ENCODE measurements at places on chromosomes 4 and X.

GRCh38 chrX:53685711-53686110 lies 808 bp downstream of the HUWE1 start:
- no peak for DNase-seq

DNA sequence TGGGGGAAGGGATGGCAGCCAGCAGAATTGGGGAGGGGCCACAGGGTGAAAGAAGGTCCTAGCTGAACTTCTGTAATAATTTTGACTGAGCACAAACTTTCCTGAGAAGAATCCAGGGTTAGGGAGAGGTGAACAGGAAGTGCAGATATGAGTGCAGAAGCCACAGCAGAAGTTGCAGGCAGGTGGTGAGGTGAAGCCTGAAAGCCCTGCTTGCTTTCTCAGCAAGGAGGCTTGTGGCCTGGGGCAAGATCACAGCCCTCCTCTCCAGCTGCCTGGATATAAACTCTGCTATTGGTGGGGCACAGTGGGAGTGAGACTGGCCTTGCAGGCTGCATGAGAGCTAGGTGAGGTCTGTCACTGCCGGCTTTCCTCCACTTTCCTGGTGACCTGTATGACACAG lies 44.1 kb upstream of the UPRT start:
- no peak for DNase-seq

- no peak for DNase-seq
These were observed 53.2 kb upstream of the NR3C2 start for GRCh38 chr4:148495463-148495862.

DNA sequence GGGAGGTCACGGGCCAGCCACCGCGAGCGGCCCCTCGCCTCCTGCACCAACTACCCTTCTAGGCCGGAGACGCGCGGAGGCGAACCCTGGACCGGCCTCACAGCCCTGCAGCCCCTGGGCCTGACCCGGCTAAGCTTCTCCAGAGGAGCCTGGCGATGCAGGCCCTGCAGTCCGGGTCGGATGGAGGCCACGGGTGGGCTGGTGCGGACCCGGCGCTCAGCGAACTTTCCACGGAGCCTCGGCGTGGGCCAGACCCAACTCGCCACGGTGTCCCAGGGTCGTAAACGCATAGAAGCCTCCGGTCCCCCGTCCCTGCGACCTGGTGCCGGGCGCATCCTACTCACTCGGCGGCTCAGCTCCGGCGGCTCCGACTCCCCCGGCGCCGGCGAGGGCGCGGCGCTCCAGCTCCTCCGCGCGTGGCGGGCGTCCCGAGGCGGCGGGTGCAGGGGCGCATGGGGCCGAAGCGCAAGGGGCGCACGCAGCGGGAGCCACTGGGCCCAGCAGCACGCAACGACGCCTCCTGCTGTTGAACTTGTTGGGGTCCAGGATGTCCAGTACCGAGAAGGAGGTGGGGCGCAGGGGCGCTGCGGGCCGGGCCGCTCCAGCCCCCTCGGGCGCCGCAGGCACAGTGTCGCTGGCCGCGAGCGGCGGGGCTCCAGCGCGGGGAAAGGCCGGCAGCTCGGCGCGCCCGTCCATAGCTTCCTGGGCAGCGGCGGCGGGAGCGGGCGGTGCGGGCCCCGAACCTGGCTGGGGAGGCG lies 427 bp downstream of the NKX1-1 start:
- no peak for DNase-seq

GRCh38 chr4:128512767-128513322 lies 225.2 kb upstream of the PGRMC2 start:
- no peak for DNase-seq

DNA sequence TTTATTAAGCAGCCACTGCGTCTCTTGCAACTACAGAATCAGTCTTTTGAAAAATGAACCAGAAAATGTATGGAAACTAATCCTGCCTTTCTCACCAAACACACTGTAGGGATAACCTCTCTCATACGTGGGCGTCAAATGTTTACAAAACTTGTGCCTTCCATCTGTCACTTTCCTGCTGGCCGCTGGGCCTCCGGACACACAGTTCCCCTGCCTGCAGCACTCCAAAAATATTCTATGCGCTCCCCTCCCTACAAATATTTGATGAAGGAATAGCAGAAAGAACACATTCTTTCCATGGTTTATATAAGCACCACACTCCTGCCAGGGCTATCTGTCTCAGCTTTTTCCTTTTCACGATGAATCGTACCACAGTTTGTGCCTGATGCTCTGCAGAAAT lies 14.9 kb upstream of the CYTL1 start:
- no peak for DNase-seq

DNA sequence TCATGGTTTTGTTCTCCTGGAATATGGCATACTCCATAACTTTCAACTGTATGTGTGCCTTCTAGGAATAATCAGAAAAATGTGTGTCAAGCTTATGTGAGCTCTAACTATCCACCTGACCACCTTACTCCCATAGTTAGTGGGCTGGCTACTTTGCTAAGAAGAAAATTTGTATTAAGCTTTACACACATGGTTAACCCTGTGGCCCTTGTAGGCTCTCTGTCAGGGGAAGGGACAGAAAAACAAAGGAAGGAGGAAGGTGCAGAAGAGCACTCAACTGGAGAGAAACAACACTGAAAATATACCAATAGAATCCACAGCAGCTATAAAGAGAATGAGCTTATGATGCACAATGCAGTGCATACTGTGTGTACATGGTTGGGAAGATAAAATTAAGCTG lies 84.6 kb downstream of the PPP3CA start:
- no peak for DNase-seq

- no peak for DNase-seq
These were observed 131.2 kb downstream of the SCFD2 start for GRCh38 chr4:53234669-53235068.

DNA sequence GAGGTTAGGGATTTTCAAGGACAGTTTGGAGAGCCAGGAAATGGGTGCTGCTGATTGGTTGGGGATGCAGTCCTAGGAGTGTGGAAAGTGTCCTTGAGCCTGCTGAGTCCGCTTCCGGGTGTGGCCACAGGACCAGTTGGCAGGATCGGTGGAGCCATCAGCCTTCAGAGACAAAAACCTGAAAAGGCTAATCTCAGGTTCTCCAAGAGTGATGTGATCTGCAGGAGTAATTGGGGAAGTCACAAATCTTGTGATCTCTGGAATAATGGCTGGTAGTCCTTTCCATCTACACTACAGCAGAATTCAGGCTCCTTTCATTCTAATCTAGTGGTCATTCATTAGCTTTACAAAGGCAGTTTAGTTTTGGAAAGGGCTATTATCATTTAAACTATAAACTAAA lies 55.9 kb upstream of the BMP2K start:
- DNase-seq = no peak

- DNase-seq = no peak
These were observed 223.7 kb upstream of the FAT4 start for GRCh38 chr4:125091101-125091500.

DNA sequence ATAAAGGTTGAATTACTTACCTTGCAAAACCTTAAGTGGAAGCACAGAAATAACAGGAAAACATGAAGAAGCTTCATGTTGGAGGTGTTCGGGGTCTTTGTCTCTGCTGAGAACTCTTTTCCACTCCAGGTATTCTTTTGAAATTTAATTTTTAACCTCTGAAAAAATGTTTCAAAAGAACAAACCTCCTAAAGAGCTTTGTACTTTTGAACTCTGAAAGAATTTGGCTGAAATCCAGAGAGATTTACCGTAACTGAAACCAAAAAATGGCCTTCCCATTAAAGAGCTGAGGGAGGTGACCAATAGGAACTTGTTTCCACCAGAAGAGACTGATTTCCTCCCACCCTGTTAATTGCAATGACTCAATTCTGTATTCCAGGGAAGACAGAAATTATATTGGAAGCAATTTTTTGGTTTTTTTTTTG lies at the start of gene CFI:
TSS of gene CFI (minus strand) at position 105 of the 425 bp plus-strand sequence. CDS start at position 77, 28 bp downstream.
- DNase-seq = no peak

DNA sequence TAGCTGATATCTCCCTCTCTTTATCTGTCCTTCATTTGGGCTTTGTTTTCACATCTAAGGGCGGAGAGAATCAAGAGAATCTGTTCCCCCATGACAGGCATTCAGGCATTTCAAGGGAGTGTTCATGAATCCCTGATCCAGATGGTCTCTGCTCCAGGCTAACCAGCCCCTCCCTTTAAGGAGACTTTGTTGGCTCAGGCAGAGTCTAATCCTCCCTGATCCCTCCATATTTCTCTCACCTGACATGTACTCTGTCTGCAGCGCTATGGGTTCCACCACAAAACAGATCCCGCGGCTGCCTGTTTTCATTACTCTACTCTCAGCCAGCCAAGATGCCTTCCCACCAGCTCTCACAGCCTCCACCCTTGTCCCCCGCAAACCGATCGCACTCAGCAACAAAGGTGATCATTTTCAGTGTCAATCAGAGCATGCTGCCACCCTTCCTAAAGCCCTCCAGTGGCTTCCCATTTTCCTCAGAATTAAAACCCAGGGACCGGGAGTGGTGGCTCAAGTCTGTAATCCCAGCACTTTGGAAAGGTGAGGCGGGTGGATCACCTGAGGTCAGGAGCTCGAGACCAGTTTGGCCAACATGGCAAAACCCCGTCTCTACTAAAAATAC lies 30.3 kb upstream of the SLC2A9 start:
- no peak for DNase-seq
